Activated CD4-positive, CD25-positive, alpha-beta regulatory T cell (primary cell): ENCODE measurements at places on chromosomes 16 and 17.

- no peak for DNase-seq
Observed at GRCh38 chr17:30124273-30124796, 7.7 kb downstream of the NSRP1 start.

- DNase-seq = no peak
Observed at GRCh38 chr17:64718058-64718457, 56.0 kb upstream of the SMURF2 start.

DNA sequence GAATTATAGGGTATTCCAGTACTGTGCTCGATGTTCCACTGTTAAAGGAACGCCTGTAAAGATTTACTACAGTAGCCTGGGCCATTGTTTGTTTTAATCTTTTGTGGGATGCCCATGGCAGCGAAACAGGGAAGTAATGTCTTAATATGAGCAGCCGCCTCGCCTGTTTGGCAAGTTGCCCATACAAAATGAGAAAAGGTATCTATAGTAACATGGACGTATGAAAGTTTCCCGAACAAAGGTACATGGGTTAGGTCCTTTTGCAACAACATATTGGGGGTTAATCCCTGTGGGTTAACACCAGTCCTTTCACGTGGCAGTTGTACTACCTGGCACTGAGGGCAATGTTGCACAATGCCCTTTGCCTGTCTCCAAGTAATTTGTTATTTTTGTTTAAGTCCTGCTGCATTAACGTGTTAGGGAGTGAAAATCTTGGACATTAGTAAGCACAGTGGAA lies 21.1 kb upstream of the TMC5 start:
- no peak for DNase-seq

GRCh38 chr16:81904320-81904719 lies 107.0 kb downstream of the SDR42E1 start:
- no peak for DNase-seq

- DNase-seq = no peak
Observed at GRCh38 chr17:1966274-1967086, 58.7 kb downstream of the RTN4RL1 start.

GRCh38 chr17:30234964-30235363 lies 533 bp downstream of the SLC6A4 start:
- DNase-seq = no peak

DNA sequence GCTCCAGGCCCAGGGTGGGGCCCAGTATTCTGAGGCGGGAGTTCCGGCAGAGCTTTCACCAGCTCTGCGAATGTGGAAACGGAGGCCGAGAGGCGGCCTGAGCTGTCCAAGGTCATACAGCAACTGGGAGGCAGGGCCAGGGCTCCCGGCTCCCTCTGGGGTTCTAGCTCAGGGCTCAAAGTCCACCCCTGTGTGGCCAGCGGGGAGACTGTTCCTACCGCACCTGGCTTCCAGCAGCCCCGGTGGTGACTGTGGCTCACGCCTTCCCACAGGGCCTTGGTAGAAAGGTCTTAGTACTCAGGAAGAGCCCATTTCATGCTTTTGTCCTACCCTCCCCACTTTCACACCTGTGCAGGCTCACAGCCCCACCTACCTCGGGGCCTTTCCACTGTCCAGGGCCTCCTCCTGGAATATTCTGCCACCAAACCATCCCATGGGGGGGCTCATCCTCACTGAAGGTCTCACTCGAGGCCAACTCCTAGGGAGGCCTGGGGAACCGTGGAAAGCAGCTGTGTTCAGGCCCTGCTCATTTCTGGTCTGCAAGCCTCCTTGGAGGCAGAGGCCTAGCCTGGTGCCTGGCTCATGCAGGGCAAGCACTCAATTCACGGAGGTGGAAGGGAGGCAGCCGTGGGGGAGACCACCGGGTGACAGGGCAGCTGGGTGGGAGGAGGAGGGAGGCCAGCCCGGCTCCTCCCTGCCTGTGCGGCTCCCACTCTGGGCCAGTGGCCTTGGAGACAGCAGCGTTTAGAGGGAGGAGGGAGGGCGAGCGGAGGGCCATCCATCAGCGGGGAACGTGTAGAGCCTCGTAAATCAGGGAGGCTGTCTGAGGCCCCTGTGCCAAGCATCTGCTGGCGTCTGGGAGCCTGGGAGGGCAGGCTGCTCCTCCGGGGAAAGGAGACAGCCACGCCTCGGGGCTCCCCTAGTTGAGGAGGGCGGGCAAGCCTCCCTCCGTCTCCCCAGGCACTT lies 12.7 kb upstream of the DOC2B start:
- DNase-seq = no peak

DNA sequence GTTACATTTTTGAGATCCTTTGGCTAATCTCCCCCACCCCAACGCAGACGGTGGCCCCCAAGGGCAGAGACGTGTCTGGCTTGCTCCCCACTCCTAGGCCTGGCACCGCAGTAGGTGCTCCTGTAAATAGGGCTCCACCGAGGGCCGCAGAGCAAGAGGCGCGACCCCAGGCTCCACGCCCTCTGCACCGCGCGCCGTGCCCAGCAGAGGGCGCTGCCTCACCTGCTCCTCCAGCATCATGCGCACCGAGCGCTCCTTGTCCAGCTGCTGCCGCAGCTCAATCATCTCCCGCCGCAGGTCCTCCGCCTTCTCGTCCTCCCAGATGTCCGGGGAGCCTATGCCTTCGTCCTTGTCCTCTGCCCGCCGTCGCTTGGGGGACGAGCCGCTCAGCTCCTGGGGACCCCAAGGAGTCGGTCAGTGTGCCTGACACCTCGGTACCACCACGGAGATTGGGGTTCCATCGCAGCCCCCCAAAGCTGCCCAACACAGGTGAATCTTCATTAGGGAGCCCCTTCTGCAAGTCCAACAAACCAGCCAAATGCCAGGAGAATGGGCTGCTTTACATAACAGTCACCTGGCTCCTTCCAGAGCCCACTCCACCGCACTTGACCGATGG lies 11.2 kb downstream of the TFAP4 start:
- DNase-seq = no peak

- no peak for DNase-seq
Observed at GRCh38 chr16:11200592-11200991, 55.4 kb downstream of the SOCS1 start.

DNA sequence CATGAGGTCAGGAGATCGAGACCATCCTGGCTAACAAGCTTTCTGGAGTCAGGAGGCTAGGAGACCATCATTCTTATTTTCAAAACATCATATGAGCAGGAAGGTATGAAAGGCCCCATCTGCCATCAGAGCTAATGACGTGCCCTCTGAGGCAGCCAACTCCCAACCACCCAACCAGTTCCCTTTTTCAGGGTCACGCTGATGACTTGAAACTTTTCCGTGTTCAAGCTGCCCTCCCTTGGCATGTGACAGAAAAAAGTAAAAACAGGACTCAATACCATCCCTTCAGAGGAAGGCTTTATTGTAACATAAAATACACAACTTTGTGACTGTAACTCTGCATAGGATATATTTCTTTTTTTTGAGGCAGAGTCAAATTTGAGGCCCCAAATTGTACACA lies 4.6 kb upstream of the GHDC start:
- no peak for DNase-seq
